NCI-H2081 treated with DMSO at 0.1 percent for 48 hours (cell line): ENCODE measurements at places on chromosomes 1 and 21.

DNA sequence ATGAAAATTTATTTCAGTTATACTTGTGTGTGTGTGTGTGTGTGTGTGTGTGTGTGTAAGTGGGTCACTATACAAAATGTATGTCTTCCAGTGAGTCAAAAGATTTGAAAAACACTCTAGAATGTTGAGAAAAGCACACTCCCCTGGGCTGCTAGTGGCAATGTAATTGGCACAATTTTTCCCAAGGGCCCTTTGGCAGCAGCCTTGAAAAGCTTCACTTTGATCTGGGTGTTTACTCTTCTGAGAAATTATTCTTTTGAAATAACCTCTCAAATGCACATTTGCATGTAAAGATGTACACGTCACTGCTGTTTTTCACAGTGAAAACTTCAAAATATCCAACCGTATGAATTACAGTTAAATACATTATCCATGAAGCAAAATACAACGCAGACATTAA is 22.1 kb upstream of the SLC44A3 start:
- DNase-seq: no peak

DNA sequence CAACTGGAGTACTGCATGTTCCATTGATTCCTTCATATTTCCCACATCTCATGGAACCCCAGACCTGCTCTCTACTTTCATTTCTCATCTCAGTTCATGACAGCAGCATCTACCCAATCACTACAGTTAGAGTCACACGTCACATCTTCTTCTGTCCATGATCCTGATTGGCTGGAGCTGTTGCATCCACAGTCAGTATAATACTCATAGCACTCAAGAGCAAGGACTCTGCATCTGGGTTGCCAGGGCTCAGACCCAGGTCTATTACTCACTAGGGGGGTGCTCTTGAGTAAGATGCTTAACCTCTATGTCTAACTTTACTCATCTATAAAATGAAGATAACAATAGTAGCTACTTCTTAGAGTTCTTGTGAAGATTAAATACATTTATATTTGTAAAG is 4.4 kb upstream of the XPR1 start:
- DNase-seq: no peak

GRCh38 chr1:202786804-202787203 is 21.4 kb downstream of the KDM5B start:
- DNase-seq: no peak

GRCh38 chr1:79694241-79694640 is 687.7 kb upstream of the ADGRL4 start:
- DNase-seq: no peak
